ENCODE measurements at places on chromosomes 13 and 19. TPM values are rescaled to one million over a fixed set of nuclear protein-coding genes. Genes with fewer than 3 reads are reported as not detected.

GRCh38 chr13:59950266-59950665, 213.5 kb downstream of the DIAPH3 start:
- no peak for DNase-seq

The HCN2 gene
- 0.30 TPM for polyA plus RNA-seq

DNA sequence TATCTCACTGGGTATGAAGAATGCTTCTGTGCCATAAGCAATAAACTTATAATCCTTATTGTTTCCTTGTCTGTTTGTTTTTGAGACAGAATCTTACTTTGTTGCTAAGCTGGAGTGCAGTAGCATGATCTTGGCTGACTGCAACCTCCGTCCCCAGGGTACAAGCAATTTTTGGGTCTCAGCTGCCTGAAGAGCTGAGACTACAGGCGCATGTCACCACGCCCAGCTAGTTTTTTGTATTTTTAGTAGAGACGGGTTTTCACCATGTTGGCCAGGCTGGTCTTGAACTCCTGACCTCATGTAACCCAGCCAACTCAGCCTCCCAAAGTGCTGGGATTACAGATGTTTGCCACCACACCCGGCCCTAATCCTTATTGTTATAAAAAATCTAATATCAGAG, 112.5 kb downstream of the MYO16 start:
- no peak for DNase-seq

DNA sequence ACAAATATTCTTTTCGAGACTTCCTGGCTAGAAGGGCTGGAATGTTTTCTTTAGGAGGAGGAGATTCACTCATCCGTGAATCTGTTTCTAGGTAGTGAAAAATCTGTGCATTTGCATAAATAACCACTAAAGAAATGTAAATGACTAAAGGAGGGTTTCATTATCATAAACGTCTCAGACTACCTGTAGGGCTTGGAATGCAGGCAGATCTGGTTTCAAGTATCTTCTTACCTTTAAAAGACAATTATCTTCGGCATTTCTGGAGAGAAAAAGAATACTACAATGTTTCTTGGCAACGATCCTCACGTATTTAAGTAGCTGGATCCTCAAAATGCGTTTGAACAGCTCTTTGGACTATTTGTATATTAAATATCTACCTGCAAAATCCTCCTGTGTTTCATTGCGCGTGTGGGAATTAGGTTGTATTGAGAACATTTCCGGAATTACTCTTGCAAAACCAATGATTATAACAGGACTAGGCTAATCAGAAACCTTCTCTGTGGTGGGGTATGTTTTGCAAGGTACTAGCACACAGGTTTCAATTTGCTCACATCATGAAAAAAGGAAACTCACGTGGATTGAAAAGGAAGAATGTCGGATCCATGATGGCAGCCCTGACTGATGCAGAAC, 291.1 kb upstream of the ARGLU1 start:
- DNase-seq, result peak; percentile 51

- DNase-seq, result no peak
Observed at GRCh38 chr19:6229216-6229913, 50.4 kb downstream of the MLLT1 start.

The S1PR5 gene
- 1.4 TPM for polyA plus RNA-seq

GRCh38 chr13:25980255-25980654, 71.6 kb downstream of the SHISA2 start:
- peak; percentile 58 for DNase-seq

- no peak for DNase-seq
Observed at GRCh38 chr19:43380008-43380407, 26.5 kb downstream of the CD177 start.

DNA sequence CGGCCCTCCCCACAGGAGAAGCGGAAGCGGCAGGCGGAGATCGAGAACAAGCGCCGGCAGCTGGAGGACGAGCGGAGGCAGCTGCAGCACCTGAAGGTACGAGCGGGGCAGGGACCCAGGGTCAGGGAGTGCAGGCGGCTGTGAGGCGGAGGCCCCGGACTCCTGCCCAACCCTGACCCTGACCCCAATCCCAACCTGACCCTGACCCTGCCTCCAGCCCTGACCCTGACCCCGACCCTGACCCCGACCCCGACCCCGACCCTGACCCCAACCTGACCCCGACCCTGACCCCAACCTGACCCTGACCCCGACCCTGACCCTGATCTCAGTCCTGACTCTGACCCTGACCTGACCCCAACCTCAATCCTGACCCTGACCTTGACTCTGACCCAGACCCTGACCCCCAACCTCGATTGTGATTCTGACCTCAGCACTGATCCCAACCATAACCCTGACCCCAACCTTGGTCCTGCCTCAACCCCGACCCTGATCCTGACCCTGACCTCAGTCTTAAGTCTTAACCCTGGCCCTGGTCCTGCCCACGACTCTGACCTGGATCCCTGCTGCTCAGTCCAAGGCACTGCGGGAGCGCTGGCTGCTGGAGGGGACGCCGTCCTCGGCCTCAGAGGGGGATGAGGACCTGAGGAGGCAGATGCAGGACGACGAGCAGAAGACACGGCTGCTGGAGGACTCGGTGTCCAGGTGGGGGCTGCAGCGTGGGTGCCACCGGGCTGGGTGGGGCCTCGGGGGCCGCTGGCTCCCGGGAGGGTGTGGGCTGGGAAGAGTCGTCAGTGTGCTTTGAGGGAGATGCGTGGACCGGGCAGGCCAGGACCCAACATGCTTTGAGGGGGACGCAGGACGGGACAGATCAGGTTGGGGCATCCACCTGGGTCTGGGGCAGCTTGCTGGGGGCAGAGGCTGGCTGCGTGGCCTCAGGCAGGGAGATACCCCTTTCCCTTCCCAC, 18.5 kb downstream of the PALM start:
- DNase-seq, result no peak

The CERS1 gene
- polyA plus RNA-seq, result 7.1 TPM

DNA sequence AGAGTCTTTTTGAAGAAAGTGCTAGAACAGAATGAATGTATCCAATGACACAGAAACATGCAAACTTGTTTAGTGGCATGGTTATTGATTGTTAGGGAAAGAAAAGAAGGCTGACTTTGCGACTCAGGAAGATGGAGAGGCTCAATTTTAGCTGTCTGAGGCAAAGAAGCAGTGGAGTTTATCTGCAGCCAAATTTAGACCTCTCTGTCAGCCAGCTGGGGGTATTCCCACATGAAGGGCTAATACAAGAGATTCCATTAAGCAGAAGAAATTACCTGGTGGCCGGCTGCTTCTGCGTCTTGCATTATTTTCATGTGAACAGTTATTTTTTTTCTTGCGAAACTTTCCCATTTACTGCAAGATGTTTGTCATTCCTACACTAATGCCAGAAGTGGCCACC, 240.2 kb upstream of the NBEA start:
- DNase-seq, result no peak

DNA sequence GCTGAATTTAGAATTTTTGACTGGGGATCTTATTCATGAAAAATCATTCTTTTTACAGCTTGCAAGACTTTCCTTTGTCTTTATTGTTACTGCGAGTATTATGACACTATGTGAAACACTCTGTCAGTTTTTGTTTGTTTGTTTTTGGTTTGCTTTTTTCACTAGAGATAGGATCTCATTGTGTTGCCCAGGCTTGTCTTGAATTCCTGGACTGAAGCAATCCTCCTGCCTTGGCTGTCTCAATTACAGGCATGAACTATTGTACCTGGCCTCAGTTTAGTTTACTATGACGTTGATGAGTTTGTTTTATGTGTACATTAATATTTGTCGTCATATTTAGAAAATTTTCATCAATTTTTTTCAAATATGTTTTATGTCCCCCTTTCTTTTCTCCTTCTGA, 1030.0 kb upstream of the PRR20A start:
- DNase-seq, result no peak

DNA sequence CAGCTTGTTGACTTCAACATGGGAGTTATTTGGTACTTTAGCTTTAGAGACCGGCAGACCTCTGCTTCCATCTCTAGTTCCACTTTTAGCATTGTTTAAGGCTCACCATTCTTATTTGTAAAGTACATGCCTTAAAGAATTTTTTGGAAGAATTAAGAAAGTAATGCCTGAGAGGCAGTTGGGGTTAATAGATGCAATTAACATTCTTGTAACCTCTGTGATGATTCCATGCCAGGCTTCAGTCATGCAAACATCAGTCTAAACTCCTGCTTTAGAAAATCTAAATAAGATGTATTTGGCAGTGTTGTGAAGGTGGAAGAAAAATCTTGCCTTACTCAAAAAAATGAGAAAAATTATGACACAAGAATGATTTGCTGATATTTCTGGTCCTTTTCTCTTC, 79.9 kb upstream of the UBAC2 start:
- DNase-seq, result no peak

DNA sequence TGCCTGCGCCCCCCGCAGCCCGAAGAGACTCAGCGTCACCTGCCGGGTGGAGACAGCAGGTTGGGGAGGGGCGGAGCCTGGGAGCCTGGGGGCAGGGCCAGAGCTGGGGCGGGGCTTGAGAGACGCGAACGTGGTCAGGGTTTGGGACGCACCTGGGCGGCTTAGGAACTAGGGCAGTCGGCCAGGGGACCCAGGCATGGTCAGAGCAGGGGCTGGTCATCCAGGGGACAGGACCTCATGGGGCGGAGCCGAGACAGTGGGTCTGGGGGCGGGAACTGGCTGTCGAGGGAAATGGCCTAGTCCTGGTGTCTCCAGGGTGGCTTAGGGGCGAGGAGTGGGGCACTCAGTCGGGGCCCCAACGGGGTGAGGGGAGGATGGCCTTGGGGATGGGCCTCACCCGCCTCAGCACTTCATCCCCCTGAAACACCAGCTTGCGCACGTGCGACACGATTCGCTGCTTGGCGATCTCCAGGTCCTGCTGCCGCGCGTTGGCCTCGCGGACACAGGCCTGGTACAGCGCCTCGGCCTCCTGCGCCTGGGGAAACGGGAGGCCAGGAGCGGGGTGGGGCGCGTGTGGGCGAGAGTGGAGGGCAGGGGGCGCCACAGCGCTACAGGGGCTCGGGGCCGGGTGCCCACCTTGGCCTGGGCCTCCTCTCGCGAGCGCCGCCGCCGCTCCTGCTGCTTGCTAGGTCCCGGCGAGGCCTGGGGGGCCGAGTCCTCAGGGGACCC, 5.8 kb downstream of the GMIP start:
- DNase-seq, result no peak
